ENCODE measurements at places on chromosomes 2 and 18. TPM values are rescaled to one million over a fixed set of nuclear protein-coding genes. Genes with fewer than 3 reads are reported as not detected.

REG3A gene
- not detected for total RNA-seq

APCDD1 gene
- 0.34 TPM for total RNA-seq

DSG4 gene
- total RNA-seq: not detected

G6PC2 gene
- total RNA-seq: not detected

ATP8B1 gene
- 72.5 TPM for total RNA-seq

FBXO41 gene
- 0.34 TPM for total RNA-seq

GALNT13 gene
- total RNA-seq: under 0.01 TPM

M1AP gene
- total RNA-seq: not detected

LONRF2 gene
- not detected for total RNA-seq

CSRNP3 gene
- total RNA-seq: 0.51 TPM

POTEJ gene
- 0.47 TPM for total RNA-seq
